Activated naive CD4-positive, alpha-beta T cell treated with anti-CD3 and anti-CD28 coated beads, Interleukin-2, amount 10 ng/mL, durations not matched to agents 7 days and 5 days (primary cell): ENCODE measurements at places on chromosomes 13 and 19.

GRCh38 chr19:16470911-16471811 is 609 bp downstream of the EPS15L1 start:
- peak overlapping the region; percentile 69 for H3K27ac ChIP-seq
- H3K4me1 ChIP-seq: peaks cover 33% of the 10 kb centered on the region
- no peaks in the 10 kb centered on the region for H3K27me3 ChIP-seq

DNA sequence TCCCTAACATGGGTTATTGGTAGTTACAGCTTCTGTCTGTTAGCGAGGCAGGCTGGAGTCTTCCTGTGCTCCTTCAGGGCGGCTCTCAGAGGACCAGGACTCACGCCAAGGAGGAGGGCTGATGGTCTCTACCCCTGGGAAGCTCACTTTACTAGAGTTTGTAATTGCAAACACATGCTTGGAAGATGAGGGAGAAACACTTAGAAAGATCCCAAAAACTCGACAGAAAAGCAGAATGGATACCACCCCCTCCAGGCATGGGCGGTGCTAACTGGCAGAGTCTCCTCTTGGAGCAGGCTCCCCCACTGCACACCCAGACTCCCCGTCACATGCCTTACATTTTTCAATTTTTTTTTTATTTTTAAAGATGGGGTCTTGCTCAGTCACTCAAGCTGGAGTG is 62.0 kb downstream of the PARP4 start:
- DNase-seq: no peak
- H3K4me1 ChIP-seq: no peaks in the 10 kb centered on the region
- H3K27ac ChIP-seq: peak overlapping the region; percentile 58
- no peak overlapping the region for H3K4me3 ChIP-seq

DNA sequence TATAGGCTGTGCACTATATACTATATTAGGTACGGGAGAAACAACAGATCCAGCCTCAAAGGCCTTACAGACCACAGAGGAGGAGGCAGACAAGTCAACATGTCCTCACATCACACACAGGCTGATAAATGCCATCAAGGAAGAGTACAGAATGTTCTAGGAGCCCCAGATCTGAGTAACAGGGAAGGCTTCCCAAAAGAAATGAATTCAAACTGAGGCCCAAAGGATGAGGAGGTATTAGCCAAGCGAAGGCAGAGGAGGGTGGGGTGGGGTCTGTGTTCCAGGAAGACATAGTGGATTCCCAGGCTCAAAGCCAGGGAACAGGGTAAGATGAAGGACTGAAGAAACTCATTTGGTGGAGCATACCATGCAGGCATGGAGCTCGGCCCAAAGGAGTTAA is 55.1 kb downstream of the RXFP2 start:
- H3K4me3 ChIP-seq: no peak overlapping the region
- no peaks in the 10 kb centered on the region for H3K4me1 ChIP-seq
- H3K36me3 ChIP-seq: no peaks in the 10 kb centered on the region

DNA sequence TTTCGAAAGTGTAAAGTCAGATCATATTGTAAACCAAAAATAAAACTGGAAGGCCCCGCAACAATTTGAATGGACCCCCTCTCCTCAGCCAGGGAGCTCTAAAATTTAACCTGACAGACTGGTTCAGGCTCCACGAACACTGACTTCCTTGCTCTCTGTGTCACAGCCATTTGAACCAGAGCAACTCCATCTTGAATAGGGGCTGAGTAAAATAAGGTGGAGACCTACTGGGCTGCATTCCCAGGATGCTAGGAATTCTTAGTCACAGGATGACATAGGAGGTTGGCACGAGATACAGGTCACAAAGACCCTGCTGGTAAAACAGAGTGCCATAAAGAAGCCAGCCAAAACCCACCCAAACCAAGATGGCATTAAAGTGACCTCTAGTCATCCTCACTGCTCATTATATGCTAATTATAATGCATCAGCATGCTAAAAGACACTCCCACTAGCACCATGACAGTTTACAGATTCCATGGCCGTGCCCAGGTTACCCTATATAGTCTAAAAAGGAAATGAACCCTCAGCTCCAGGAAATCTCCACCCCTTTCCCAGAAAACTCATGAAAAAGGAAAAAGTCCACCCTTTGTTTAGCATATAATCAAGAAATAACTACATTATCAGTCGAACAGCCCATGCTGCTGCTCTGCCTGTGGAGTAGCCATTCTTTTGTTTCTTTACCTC is 43.1 kb downstream of the RFXAP start:
- no peak overlapping the region for H3K4me3 ChIP-seq
- H3K27me3 ChIP-seq: peaks cover 46% of the 10 kb centered on the region
- H3K4me1 ChIP-seq: peaks cover 13% of the 10 kb centered on the region
- DNase-seq: no peak
